ENCODE measurements at places on chromosomes 6 and 20. TPM values are rescaled to one million over a fixed set of nuclear protein-coding genes. Genes with fewer than 3 reads are reported as not detected.

The RPS21 gene
- 2,730 TPM for total RNA-seq

The OR5V1 gene
- total RNA-seq: not detected

The RNF182 gene
- 0.08 TPM for total RNA-seq

The HLA-DOB gene
- 1.2 TPM for total RNA-seq

The MAFB gene
- 0.13 TPM for total RNA-seq

The C20orf96 gene
- total RNA-seq: 3.2 TPM

The PRICKLE4 gene
- total RNA-seq: not detected

The OR2J3 gene
- not detected for total RNA-seq

The TP53TG5 gene
- total RNA-seq: not detected

The CRYBG1 gene
- total RNA-seq: 28.6 TPM

The WFDC5 gene
- total RNA-seq: not detected

The MGME1 gene
- total RNA-seq: 16.2 TPM

The MUC22 gene
- not detected for total RNA-seq

The NFKBIL1 gene
- total RNA-seq: 9.3 TPM

The F13A1 gene
- total RNA-seq: 0.16 TPM

The TBX18 gene
- not detected for total RNA-seq

The ZC2HC1B gene
- not detected for total RNA-seq

The MCUR1 gene
- total RNA-seq: 47.1 TPM

The MYBL2 gene
- 23.0 TPM for total RNA-seq

The OVOL2 gene
- not detected for total RNA-seq

The RALGAPB gene
- total RNA-seq: 23.7 TPM

The RIMS4 gene
- 0.03 TPM for total RNA-seq

The TCF21 gene
- 0.05 TPM for total RNA-seq

The PNPLA1 gene
- 0.13 TPM for total RNA-seq

The CENPB gene
- 91.4 TPM for total RNA-seq

The LHFPL5 gene
- not detected for total RNA-seq

The LAMA2 gene
- 3.8 TPM for total RNA-seq

The TSBP1 gene
- total RNA-seq: not detected

The OXT gene
- 0.60 TPM for total RNA-seq

The BPIFA1 gene
- not detected for total RNA-seq

The TBXT gene
- total RNA-seq: not detected

The OOEP gene
- not detected for total RNA-seq

The SLC22A3 gene
- total RNA-seq: 0.11 TPM

The TEAD3 gene
- total RNA-seq: 1.4 TPM

The GJA10 gene
- not detected for total RNA-seq

The ZSWIM1 gene
- total RNA-seq: 10.9 TPM

The CDSN gene
- not detected for total RNA-seq

The ERVFRD-1 gene
- total RNA-seq: not detected

The THBD gene
- total RNA-seq: not detected

Measured in activated T-cell treated with anti-CD3 and anti-CD28 coated beads, Interleukin-2, amount 50 U/mL, for 4 hours (primary cell).